ENCODE measurements at places on chromosomes 7 and 10.

- DNase-seq: no peak
Measured at GRCh38 chr7:128774029-128774689, 1.4 kb downstream of the OPN1SW start.

- peak; percentile 20 for DNase-seq
Measured at GRCh38 chr7:954330-955238, at the start of gene ADAP1. TSS of gene ADAP1 (minus strand) at chr7:954680. CDS start at chr7:954477, 203 bp downstream.

- no peak for DNase-seq
Measured at GRCh38 chr10:82674036-82674435, 799.0 kb downstream of the NRG3 start.

- no peak for DNase-seq
Measured at GRCh38 chr10:73932620-73933112, 21.7 kb downstream of the PLAU start.

- DNase-seq: no peak
Measured at GRCh38 chr7:142620402-142620801, 128.9 kb upstream of the PRSS1 start.

- DNase-seq: no peak
Measured at GRCh38 chr10:24307116-24307515, 98.2 kb downstream of the KIAA1217 start.

- DNase-seq: no peak
Measured at GRCh38 chr10:1517684-1518083, 219.6 kb downstream of the ADARB2 start.

GRCh38 chr10:71497763-71498326 lies 101.1 kb downstream of the CDH23 start:
- no peak for DNase-seq

DNA sequence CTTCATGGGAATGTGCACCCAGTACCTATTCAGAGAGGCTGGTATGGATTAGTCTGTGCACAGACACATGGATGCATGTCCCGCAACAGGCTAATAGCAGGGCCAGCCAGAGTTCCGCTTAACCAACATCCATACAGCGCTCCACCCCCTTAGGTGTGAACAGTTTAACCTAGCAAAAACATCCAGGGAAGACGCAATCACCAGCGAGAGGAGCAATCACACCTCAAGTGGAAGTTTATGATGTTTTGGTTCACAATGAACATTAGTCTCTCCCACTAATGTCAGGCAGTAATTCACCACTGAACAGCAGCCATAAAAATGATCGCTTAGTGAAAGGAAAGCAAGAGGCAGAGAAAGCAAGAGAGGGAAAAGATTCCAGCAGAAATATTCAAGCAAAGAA lies 91.1 kb downstream of the PLXNA4 start:
- DNase-seq: no peak

GRCh38 chr7:134502463-134503371 lies 24.6 kb upstream of the AKR1B10 start:
- no peak for DNase-seq

DNA sequence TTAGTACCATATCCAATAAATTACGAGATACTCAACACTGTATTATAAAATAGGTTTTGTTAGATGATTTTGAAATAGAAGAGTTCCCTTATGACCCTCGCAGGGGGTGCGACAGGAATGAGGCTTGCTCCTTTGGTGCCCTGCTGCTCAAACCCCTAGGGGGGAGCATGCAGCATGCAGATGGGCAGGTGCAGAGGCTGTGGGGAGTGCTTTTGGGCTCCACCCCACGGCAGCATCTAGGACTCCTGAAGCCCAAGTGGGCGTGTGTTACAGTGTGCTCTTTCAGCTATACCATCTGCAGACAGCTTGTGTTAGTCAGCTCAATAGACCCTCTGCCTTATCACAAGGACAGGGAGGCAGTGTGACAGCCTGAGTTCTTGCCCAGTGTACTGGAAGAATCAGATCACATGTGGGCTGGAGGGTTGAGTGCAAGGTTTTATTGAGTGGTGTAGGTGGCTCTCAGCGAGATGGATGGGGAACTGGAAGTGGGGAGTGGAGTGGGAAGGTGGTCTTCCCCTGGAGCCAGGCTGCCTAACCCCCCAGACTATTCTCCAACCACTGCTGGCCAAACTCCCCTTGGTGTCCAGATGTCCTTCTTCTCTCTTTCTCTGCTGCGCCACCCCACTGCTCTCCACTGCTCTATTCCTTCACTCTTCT lies 3.1 kb upstream of the MRC1 start:
- no peak for DNase-seq

DNA sequence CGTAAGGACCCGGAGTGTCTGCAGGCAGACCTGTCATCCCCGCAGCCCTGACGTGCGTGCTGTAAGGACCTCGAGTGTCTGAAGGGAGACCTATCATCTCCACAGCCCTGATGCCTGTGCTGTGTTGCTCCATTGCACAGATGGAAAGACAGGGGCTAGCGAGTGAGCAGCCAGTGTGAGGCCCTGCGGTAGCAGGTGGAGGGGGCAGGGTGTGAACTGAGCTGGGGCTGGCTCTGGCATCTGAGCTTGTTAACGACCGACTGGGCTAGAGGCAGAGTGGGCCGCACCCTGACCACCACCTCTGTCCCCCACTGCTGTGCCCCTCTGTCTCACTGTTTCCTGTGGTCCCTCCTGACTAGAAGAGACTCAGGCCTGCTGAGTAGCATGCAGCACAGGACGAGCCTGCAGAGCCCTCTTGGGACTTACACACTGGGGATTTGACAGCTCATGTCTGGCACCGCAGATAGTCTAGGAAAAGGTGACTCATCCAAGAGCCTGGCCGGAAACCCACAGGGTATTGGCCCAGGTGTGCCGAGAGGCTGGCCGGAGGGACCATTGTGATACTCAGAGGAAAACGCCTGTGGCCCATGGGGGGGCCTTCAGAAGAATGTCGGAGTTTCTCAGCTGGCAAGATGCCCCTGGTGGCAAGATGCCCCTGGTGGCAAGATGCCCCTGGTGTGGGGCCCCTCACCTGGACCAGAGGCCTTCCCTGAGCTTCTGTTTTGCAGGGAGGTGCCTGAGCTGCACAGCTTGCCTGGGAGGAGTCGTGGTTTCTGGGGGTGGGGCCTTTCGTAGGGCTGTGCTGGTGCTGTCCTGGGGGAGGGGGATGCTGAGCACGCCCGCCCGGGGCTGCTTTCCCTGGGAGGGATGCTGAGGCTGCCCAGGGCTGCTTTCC lies 34.3 kb downstream of the INPP5A start:
- DNase-seq: peak; percentile 40

GRCh38 chr7:84669177-84669732 lies 474.7 kb upstream of the SEMA3A start:
- DNase-seq: no peak

- no peak for DNase-seq
Measured at GRCh38 chr7:140225562-140226249, 48.9 kb upstream of the KDM7A start.

DNA sequence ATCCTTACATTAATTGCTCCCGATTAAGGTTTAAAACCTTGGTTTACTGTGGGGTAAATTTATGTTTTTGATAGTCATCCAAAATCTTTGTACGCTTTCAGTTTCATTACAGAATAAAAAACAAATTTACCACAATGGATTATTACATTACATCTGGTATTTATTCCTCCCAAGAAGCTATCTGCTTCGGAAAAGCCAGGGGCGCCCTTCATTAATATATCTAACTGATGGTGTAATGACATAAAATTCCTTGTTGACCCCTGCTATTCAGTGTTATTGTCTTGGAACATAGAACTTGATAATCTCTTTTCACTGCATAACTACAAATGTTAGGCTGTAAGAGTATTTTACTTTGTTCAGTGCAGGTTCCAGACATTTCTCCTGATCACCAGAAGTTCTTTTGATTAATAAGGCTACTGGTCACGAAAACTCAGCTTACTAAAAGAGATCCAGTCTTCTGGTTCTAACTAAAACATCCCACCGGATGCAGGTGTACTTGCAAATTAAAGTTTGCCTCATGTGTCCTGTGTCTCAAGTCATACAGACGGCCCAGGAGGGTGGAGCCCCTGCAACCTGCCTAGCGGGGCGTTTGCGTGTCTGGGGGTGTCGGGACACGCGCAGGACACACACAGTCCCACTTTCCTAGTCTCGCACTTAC lies 581 bp upstream of the GLCCI1 start:
- no peak for DNase-seq

DNA sequence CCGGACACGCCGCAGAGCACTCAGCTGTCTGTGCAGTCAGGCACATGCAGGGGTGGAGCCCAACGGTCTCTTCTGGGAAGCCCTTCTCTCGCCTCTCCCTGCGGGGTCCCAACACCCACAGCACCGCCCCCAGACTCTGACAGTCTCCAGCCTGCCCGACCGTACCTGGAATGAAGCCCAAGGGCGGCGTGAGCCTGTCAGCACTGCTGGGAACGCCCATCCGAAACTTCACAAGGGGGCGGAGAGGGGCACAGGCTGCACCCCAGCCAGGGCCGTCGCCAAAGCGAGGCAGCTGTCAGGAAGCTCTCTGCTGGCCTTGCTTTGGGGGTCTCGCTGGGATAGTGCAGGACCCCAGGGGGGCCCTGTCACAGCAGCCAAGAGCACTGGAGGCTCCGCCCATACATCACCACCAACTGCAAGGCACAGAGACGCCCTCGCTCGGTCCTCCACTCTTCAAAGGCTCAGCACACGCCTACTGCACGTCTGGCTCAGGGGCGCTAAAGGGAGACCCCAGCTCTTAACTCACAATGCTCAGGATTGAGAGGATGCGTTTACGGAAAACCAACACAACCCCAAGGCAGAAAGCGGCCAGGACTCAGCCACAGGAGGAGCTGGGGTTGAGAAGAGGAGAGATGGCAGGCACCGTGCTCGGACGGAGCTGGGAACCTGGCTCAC lies 30.9 kb downstream of the MAD1L1 start:
- no peak for DNase-seq

Data from activated CD4-positive, CD25-positive, alpha-beta regulatory T cell (primary cell).